Stimulated activated CD4-positive, alpha-beta T cell treated with anti-CD3 and anti-CD28 coated beads, TNF-alpha, amount 100 ng/mL, for 24 hours (primary cell): ENCODE measurements at places on chromosomes 13 and 19.

- no peak for DNase-seq
These were observed 1.0 kb downstream of the KLF1 start for GRCh38 chr19:12885749-12886650.

DNA sequence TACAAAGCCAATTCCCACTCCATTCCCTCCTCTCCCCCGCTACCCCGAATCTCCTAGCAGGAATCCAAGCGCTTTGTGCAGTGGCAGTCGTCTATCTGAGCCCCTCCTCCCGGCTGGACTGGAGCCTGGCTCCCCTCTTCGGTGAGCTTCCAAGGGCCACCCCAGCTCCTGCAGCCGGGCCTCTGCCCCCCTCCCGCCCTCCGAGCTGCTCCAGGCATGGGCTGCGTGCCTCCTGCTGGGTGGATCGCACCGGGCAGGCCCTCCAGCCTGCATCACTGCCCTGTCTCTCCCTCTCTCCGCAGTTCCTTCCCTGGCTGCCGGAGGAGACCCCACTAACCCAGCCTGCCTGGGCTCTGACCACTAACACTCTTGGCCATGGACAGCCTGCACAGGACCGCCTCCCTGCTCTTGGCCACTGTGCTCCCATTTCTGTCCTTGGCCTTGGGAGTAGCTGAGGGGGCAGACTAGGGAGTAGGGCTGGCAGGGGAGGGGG is 12.9 kb upstream of the LENG8 start:
- no peak for DNase-seq

DNA sequence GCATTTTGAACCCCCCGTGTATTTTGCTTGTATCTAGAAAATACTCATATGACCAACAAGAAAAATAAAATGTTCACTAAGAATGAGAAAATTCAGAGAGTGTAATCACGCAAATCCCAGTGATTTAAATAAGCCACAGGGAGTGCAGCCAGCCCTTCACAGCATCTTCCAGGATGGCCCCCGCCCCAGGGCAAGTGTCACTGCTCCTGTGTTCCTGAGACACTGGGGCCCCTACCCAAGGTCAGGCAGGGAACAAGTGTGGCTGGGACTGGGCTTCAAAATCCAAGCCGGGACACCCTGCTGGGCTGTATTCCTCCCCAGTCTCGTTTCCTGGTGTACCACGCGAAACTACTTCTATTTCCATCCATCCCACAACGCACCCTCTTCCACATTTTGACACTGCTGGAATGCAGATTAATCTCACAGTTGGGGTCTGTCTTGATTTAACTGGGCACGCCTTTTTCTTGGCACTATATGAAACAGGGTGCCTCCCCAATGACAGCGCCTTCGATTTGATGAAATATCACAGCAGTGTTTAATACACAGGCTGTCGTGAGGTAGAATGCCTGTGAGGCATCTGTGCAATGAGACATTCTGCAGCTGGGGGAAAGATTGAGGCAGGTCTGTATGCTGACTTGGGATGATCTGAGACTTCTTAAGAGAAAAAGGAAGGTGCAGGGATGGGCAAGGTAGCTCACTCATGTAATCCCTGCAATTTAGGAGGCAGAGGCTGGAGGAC is 18.3 kb upstream of the CCNP start:
- no peak for DNase-seq

DNA sequence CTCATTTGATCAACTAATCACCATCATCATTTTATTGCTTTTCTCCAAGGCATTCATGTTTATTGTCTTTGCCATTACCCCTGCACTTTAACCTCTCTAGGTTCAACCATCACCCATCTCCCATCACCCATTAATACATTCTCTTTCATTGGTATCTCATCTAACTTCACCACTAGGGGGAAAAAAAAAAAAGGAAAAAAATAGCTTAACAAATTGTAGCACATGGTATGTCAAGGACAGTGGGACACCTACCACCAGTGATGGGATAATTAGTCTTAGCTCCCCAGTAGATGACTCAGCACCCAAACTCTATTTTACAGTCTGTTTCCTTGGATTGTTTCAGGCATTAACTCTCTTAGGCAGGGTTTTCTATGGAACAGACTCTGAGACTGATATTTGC is 1770.2 kb upstream of the MIR17HG start:
- DNase-seq, result no peak

- no peak for DNase-seq
These were observed 298.7 kb downstream of the HS6ST3 start for GRCh38 chr13:96388598-96388997.

GRCh38 chr19:40650749-40651305 is 39.6 kb downstream of the NUMBL start:
- DNase-seq, result no peak

GRCh38 chr13:39599012-39599411 is 4.0 kb downstream of the LHFPL6 start:
- no peak for DNase-seq

- no peak for DNase-seq
These were observed 18.2 kb upstream of the PLAUR start for GRCh38 chr19:43688059-43688701.

- DNase-seq, result no peak
These were observed 583 bp downstream of the AKAP8L start for GRCh38 chr19:15418231-15418578.

- DNase-seq, result no peak
These were observed 58.8 kb downstream of the SLC10A2 start for GRCh38 chr13:103007427-103007762.

DNA sequence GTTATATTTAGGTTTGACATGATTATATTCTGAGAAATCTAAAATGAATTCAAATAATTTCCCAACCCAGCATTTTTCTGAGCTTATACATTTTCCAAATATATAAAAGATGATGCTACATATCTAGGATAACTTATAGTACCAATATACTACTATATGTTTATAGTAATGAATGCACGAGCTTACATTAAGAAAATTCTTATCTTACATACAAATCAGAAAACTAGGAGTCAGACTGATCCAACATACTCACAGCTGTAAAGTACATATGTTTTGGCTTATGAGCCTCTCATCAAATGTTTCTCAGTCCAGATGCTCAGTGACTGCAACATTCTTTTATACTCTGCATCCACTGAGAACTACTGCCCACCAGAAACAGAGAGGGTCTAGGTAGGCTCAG is 491.3 kb upstream of the KLF12 start:
- no peak for DNase-seq

GRCh38 chr13:69035771-69036170 is 1071.9 kb upstream of the ATXN8OS start:
- DNase-seq, result no peak

DNA sequence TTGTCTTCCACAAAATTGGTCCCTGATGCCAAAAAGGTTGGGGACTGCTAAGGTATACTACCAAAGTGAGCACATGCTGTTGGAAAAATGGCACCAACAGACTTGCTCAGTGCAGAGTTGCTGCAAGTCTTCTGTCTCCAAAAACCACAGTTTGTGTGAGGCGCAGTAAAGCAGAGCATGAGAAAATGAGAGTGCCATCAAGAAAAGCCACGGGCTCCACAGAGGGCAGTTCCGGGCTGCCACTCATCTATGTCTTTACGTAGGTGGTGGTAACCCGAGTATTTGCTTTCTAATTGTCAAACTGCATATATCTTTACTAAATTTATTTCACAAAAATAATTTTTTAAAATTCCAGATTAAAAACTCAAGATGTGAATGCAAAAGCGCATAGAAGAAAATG is 123.8 kb downstream of the RNF17 start:
- no peak for DNase-seq

GRCh38 chr13:106376401-106377112 is 158.9 kb downstream of the EFNB2 start:
- DNase-seq, result no peak

GRCh38 chr13:21971662-21972621 is 301.1 kb downstream of the FGF9 start:
- DNase-seq, result no peak

- no peak for DNase-seq
These were observed 2.9 kb downstream of the KLK15 start for GRCh38 chr19:50830266-50831025.

DNA sequence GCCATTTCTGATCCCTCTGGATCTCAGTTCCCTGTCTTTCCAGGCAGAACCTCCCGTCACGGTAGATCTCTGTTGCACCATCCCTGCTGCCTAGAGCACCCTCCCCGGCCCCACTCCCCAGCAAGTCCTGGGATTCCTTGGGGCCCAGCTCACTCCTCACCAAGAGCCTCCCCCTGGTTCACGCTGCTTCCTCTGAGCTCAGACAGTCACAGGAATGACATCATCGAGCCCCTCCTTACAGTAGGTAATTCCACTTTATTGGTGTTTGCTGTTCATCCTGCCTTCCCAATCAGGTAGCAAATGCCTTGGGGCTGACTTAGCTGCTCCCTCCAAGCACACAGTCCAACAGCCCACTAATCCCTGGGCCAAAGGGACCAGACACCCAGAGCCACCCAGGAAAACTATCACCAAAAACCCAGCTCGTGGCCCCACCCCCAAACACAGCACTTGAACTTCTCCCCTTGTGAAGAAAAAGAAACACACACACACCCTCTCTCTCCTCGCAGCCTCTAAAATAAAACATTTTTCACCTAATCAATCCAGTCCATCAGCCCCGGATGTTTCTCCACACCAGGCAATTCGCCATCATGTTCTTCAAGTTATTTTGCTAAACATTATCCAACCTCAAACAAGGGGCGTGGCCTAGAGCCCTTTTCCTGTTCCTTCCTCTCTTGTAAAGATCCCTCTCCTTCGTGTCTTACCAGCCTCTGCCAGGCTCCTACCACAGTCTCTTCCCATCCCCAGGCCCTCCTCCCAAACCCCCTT is 2.5 kb downstream of the NAPA start:
- DNase-seq, result no peak

GRCh38 chr19:39128516-39129079 is 3.0 kb downstream of the PAK4 start:
- DNase-seq, result no peak

DNA sequence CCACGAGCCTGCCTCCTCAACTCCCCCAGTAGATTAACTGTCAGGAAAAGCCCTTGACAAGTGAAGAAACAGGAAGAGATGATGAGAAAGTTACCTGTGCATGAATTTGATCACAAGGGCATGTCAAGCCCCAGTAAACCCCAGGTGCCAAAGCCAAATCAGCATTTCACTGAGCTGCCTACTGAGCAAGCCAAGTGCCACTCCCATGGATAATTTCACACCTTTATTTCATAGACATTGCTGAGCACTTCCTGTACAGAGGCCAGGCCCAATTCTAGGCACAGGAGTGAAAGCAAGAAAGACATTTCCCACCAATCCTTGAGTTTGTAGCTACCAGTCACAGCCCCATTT is 2.4 kb downstream of the GADD45GIP1 start:
- DNase-seq, result no peak

DNA sequence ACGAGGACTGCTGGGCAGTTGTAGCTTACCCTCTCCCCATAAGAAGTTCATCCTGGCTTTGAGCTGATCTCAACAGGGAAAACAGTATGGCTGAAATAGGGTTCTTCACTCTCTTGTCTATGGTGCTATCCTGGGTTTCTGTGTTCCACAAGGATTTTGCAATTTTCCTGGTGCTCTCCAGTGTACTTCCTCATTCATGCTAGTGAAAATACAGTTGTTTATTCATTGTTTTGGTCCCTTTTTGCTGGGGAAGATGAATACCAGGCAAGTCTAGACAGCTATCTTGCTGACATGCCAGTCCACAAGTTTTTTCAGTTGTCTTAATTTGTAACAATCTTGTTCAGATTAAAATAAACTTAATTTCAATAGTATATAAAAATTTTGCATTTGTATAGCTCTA is 306.5 kb downstream of the DLEU7 start:
- DNase-seq, result no peak

- no peak for DNase-seq
These were observed 610.6 kb upstream of the PRR20A start for GRCh38 chr13:56530096-56530495.

- no peak for DNase-seq
These were observed 5.7 kb downstream of the CARS2 start for GRCh38 chr13:110700186-110700585.

DNA sequence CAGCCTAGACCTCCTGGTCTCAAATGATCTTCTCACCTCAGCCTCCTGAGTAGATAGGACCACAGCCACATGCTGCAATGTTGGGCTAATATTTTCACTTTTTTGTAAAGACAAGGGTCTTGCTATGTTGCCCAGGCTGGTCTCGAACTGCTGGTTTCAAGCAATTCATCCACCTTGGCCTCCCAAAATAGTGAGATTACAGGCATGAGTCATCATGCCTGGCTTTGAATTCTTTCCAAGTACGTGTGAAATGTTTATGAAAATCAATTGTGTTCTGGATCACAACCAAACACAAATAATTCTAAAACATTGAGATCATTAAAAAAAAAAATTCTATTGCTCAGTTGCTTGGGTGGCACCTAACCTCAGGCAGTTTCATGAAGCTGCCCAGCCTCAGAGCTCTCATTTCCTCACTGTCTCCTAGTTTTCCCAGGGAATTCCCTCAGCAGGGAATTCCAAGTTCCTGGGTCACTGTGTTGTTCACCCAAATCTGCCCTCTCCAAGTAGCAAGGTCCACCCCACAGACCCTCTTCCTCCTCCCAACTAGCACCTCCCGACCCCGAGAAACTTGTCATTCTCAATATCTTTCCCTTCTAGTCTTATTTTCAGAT is 44.8 kb downstream of the ING1 start:
- no peak for DNase-seq

DNA sequence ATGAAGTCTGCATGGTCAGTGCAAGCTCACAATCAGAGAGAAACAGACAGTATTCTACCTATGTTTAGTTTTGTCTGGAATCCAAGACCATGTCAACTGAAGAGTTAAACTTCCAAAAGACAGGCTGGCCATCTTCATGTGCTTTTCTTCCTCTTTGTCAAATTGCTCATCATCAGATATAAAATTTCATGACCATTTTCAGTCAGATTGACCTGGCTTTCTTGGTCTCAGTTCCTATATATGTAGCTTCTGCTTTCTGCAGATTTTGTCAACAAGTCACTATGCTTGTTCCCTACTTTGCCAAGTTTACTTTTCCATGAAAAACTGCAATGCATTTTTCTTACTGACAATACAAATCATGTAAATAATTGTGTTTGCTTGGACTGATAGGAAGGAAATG is 13.9 kb downstream of the SLC46A3 start:
- DNase-seq, result no peak
